ENCODE measurements at places on chromosomes 4 and X.

DNA sequence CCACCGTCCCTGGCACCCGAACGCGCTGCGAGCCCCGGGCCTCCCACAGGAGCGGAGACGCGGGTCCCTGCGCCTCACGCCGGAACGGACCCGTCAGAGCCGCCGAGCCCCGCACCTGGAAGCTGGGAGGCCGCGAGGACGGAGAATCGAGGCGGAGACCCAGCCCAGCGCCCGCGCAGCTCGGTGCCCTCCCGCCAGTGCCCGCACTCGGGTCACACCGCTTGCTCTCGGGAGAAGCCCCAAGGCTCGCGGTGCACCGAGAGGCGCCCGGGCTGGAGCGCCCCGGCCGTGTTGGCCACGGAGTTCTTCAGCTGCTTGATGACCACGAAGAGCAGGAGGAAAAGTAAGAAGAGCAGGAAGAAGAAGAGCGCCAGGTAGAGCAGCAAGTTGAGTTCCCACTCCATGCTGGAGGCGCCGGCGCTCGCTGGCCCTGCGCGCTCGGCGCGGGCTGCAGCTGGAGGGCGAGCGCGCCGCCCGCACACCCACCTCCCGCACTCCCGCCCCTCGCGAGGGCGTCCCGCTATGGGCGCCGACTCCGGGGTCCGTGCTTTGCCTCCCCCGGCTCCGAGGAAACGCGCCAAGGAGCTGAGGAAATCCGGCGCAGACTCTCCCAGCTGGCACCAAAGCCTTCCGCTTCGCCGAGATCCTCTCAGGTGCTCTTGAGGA, at the start of gene SMIM43:
Gene SMIM43 (minus strand): TSS at position 463 of the 666 bp plus-strand sequence. CDS start 59 bp downstream, at position 404.
- peak; percentile 19 for DNase-seq

DNA sequence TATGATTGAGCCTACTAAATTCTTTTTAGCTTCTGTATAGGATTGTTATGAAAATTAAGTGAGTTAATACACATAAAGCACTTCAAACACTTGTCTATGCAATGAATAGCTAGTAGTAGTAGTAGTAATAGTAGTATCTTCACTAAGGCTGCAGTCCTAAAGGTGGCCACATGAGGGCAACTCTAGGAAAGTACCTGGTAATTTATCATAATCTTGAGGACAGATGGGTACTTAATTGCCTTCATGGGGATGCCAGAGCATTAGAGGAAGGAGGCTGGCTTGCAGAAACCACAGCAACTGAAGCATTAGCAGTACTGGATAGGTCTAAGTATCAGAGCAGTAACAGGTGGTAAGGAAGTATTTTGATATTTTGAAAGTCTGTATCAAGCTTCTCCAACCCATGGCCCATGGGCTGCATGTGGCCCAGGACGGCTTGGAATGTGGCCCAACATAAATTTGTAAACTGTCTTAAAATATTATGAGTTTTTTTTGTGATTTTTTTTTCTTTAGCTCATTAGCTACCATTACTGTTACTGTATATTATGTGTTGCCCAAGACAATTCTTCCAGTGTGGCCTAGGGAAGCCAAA, 17.3 kb downstream of the NIPAL1 start:
- no peak for DNase-seq

GRCh38 chrX:108173874-108174273, 82.3 kb downstream of the ATG4A start:
- DNase-seq = no peak

DNA sequence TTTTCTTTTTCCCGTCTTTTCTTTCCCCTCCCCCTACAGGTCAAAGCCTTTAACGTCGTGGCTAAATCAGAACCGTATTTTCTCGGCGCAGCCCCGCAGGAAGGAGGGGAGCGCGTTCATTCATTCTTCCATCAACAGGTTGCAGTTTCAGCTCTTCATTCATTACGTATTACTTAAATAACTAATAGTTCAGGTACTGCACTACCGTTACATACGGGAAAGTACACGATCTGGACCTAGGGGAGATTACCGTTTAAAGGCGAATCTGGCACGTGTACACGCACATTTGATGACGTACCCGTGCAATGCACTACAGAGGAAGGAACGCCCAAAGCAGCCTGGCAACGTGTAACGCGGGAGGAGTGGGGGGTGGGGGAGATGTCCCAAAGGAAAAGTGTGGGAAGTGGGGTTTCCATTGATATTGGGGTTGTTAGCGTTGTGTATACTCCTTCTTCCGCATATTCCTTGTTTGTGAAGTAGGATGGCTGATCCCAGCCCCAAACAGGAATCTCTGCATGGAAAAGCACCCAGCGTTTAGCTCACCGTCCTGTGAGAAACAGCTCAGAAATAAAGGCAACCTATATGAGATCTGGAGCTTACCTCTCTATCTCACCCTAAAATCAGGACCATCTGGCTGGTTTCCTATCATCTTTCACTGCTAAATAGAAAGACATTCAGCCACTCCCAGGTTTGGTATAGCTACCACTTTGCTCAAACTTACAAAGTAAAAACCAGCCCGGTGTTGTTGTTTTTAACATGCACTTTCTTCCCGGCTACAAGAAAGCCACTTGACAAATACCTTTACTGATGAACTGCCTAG, 585 bp upstream of the SEC24D start:
- peak; percentile 43 for DNase-seq

- DNase-seq = no peak
Observed at GRCh38 chr4:3291411-3291968, 1.3 kb upstream of the RGS12 start.

Data from frontal cortex (tissue), 4 donors.